ENCODE measurements at places on chromosomes 1 and 21.
A peak's percentile ranks its signal among the peaks of the same experiment; 100 is the strongest.

- peak; percentile 89 for DNase-seq
Measured at GRCh38 chr1:21963477-21964217, 13.2 kb upstream of the CELA3B start.

DNA sequence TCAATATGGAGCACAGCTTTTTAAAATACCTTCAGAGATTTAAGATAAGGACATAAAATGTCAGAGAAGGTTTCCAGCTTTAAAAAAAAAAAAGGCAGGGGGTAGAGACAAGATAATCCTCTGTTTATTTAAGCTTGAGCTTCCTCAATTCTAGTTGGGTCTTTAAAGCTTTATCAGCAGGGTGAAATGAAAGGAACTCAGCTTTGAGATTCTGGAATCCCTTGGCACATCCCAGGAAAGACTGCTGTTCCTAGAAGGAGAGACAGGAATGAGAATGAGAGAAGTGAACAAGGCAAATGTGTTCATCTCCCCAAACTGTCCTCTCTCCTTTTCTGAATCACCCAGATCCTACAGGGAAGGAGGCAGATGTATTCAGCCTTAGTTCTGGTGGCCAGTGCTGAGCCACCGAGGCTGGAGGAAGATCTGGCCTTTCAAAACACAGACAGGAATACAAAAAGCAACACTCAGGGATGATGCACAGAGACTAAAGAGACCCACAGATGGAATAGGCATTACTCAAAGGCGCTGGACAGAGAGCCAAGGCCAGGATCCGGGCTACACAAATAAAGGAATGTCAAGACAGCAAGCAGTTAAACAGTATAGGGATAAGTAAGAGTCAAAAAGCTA lies 385.8 kb upstream of the DUSP10 start:
- DNase-seq: no peak

GRCh38 chr1:65309304-65310077 lies at the start of gene DNAJC6:
TSS of gene DNAJC6 (plus strand) at chr1:65309543. CDS start at chr1:65309746, 203 bp downstream.
- DNase-seq: no peak

- no peak for DNase-seq
Measured at GRCh38 chr1:107724648-107725047, 240.3 kb downstream of the VAV3 start.
